ENCODE measurements at places on chromosomes 3 and 15. TPM values are rescaled to one million over a fixed set of nuclear protein-coding genes. Genes with fewer than 3 reads are reported as not detected.

SLC6A11 gene
- total RNA-seq = not detected

HTR3E gene
- not detected for total RNA-seq

HYPK gene
- 16.7 TPM for total RNA-seq

PARP9 gene
- 38.1 TPM for total RNA-seq

UBE2E1 gene
- total RNA-seq = 84.8 TPM
